ENCODE measurements at places on chromosomes 7 and 10. TPM values are rescaled to one million over a fixed set of nuclear protein-coding genes. Genes with fewer than 3 reads are reported as not detected.

- DNase-seq = no peak
Measured at GRCh38 chr10:29099001-29099400, 189.9 kb upstream of the LYZL1 start.

DNA sequence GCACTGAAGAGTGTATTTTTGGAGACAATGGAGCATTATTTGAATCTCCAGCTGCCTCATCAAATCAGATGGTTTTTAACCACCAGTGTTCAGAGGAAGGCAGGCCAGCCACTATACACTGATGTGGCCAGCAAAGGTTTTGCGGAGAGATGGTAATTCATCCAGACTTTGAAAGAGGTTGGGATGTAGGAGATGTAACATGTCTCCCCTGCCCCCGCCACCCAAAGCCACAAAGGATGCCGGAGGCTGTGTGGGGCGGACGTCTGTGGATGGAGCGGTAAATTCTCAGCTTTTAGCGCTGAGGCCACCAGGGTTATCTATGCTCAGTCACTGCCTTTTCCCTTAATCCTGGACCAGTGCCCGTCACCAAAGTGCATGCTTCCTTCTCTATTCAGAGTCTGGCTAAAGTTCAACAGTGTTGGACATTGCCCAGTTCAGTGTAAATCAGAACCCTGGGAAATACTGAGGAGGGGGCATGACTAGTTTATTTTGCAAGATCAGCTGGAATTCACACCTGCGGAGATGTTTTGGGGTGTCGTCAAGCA lies 3.7 kb upstream of the TRIP6 start:
- DNase-seq = peak; percentile 51

- DNase-seq = no peak
Measured at GRCh38 chr10:86747796-86748581, 8.4 kb upstream of the BMPR1A start.

DNA sequence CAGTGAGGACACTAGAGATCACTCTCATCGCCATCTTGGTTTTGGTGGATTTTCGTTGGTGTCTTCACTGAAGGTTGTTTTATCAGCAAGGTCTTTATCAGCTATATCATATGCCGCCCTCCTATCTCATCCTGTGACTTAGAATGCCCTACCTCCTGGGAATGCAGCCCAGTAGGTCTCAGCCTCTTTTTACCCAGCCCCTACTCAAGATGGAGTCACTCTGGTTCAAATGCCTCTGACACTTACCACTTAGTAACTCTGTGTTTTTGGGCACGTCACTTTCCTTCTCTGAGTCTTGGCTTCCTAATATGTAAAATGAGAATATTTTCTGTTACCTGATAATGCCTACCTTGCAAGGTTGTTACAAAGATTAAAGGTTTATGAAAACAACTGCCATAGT lies 37.7 kb downstream of the AGK start:
- DNase-seq = no peak

DNA sequence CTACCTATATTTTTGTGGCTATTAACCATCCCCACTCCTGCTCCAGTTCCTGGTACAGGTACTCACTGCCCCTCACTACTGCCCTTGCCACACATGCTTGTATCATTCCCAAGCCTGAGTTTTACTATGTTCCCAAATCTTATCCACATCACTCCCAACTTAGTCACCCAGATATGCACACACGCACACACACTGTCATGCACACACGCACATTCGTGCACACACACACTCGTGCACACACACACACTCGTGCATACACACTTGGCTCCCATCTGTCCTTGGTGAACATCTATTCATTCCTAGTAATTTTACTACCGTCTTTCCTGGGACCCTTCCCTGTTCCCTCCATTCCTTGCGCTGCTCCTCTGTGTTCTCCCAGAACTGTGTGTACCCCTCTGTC lies 287.2 kb upstream of the RNF32 start:
- DNase-seq = no peak

- DNase-seq = no peak
Measured at GRCh38 chr7:117973975-117974374, 100.7 kb upstream of the CTTNBP2 start.

DNA sequence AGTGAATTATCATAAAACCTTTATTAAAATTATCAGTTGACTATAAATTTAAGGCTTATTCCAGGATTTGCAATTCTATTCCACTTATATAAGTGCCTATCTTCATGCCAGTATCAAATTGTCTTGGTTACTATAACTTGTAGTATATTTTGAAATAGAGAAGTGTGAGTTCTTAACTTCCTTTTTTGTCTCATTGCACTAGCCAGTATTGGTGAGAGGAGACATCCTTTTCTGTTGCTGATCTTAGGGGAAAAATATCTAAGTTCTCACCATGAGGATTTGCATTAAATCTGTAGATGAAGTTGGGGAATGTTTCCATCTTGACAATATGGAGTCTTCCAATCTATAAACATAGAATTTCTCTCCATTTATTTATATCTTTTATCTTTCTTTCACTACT lies 104.2 kb upstream of the MKI67 start:
- no peak for DNase-seq

- DNase-seq = no peak
Measured at GRCh38 chr10:119404719-119405519, 137.6 kb downstream of the RGS10 start.

GRCh38 chr7:131327049-131327625 lies 539 bp upstream of the MKLN1 start:
- DNase-seq = peak; percentile 72

GRCh38 chr7:129055861-129056464 lies 1.1 kb upstream of the TNPO3 start:
- DNase-seq = no peak

- DNase-seq = peak; percentile 68
Measured at GRCh38 chr10:23293145-23293724, 51.4 kb downstream of the C10orf67 start.

- DNase-seq = no peak
Measured at GRCh38 chr7:25391295-25391861, 163.1 kb upstream of the NPVF start.

DNA sequence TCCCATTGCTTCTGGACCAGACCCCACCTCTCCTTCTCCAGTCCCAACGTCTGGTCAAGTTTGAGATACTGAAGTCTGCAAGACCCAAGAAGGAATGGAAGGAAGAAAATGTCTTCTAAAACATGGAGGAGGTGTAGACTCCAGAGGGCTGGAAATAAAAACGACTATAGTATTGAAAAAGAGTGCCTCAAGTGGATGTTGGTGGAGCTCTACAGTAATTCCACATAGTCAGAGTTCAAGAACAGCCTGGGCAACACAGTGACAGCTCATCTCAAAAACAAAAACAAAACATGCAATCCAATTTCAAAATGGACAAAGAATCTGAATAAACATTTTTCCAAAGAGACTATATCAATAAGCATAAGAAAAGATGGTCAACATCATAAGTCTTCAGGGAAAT lies 2.3 kb upstream of the PCGF6 start:
- no peak for DNase-seq

DNA sequence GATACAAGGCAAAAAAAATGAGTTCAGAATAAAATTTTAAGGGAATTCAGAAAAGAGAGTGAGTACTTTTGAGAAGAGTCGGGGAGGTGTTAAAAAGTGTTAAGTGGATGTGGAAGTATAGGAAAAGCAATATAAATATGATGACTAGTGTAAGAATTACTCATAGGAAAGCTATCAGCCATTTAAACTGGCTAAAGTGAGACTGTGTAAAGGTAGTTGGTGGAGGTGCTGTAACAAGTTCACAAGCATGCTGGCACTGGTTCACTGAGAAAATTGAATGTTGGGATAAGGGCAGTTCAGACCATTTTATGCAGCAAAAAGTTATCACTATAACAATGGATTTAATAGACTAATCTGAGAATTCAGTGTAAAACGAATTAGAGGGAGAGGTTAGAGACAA lies 179.0 kb upstream of the DKK1 start:
- DNase-seq = no peak

DNA sequence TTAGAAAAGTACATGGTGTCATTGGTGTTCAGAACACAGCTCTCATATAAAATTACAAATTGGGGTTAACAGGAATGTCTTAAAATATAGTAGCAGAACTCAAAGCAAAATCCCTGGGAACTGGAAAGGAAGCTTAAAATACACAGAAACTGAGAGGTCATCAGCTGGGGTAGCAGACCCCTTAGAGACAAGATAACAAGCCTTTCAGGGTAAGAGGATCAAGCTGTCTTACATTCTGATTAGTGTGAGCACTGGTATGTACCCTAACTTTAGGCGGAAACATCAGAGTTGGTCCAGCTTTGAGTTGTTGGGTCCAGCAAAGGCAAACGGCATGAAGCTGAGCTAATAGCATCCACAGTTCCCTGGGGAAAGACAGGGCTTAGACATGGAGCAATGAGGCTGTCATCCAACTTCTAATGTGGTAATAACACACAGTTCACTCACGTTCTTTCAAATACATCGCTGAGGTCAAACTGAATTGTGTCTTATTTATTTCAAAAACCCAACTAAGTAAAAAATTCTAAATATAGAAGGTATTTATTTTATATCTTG lies 32.6 kb downstream of the ARHGAP21 start:
- DNase-seq = no peak

- DNase-seq = no peak
Measured at GRCh38 chr7:92503767-92504166, 24.6 kb downstream of the PEX1 start.

DNA sequence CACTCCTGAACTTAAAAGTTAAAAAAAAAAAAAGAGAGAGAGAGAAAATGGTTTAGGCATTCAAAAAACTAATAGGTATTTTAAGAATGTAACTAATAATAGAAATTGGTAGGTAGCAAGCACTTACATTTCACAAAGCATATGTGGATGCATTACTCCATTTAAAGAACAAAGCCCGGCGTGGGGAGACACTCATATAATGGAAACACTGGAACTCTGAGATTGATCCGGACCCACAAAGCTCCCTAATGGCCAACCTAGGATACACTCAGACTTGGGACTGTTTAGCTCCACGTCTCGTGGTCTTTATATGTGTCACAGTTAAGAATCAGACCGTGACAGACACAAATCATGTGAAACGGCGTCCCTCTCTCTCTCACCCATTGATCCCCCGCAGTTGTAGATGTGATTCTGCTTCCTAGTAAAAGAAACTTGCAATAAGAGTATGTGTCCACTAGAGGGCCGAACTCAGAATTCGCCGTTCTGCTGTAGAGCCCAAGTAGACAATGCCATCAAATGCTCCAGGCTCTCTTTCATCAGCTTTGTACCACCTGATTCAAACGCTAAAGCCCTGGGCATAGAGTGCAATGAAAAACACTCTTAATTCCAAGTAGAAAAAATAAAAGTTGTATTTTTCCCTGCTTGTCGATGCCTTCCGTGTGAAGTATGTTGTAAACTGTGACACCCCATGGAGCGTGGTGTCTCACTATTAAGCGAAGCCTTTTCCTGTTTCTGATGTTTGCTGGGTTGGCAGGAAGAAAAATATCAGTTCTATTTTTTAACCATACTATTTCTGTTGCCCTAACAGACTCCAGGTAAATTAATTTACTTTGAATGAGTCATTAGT lies 429.0 kb upstream of the MTPN start:
- peak; percentile 77 for DNase-seq

GRCh38 chr10:22606164-22606614 lies 108.2 kb downstream of the PIP4K2A start:
- DNase-seq = no peak

GRCh38 chr7:28003408-28003807 lies 177.2 kb downstream of the JAZF1 start:
- DNase-seq = no peak

GRCh38 chr10:131001438-131001837 lies 310.1 kb downstream of the TCERG1L start:
- no peak for DNase-seq

DNA sequence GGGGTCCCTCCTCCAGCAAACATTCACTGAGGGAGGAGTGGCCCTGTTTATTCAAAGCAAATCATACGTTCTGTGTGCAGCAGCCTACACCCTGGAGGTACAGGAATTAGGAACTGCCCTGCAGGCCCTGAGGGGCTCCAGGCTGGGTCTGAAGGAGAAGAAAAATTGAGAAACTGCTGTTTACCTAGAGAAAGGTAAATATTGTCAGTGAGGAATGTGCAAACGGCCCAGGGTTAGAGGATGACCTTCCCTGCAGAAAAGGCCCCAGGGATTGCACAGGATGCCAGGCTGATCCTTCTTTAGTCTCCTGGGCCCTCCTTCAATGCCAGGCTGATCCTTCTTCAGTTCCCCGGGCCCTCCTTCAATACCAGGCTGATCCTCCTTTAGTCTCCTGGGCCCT lies 5.7 kb downstream of the CALML5 start:
- DNase-seq = no peak

DNA sequence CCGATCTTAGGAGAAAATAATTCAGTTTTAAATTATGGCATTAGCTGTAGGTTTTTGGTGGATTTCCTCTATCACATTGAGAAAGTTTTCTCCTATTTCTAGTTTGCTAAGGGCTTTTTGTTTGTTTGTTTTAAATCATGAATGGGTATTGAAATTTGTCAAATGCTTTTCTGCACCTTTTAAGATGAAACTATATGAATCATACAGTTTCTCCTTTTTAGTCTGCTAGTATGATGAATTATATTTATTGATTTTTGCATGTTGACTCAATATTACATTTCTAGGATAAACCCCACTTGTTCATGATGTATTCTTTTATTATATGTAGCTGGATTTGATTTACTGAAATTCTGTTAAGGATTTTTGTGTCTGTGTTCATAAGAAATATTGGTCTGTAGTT lies 70.3 kb upstream of the PIP4K2A start:
- DNase-seq = no peak

DNA sequence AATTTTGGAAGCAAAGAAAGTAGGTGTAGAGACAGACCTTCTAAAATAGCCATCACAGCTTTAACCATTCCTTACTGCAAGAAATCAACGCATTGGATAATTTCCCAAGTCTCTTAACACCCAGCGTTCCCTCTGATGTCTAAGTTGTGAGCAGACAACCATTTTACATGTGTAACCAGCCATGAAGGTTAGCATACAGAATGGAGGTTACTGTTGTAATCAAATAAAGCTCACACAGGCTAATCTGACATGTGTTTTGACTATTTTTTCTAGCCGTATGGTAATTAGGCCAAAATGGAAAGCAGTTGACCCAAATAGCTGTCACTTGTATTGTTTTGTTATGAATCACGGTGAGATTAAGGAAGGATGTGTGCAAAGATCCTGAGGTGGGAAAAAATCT lies 336.4 kb downstream of the RNLS start:
- DNase-seq = no peak

The SP8 gene
- not detected for total RNA-seq

The GCK gene
- 0.55 TPM for total RNA-seq

The ACHE gene
- not detected for total RNA-seq

The NEUROG3 gene
- total RNA-seq = not detected

The HEPACAM2 gene
- 0.89 TPM for total RNA-seq

The KIAA1549 gene
- 3.1 TPM for total RNA-seq

The ZNF117 gene
- total RNA-seq = 14.6 TPM

The EPHB4 gene
- 92.9 TPM for total RNA-seq

The WASL gene
- total RNA-seq = 56.7 TPM

The PNLIPRP1 gene
- total RNA-seq = not detected

The LIPF gene
- 2,926 TPM for total RNA-seq

The MBL2 gene
- not detected for total RNA-seq

The RNF148 gene
- 4.1 TPM for total RNA-seq

The NUPR2 gene
- total RNA-seq = not detected

The BBS9 gene
- total RNA-seq = 4.7 TPM

The PRPS1L1 gene
- not detected for total RNA-seq

The FKBP6 gene
- total RNA-seq = not detected

Measured in stomach (tissue), 19 donors.